ENCODE measurements at places on chromosomes 1 and 21.

DNA sequence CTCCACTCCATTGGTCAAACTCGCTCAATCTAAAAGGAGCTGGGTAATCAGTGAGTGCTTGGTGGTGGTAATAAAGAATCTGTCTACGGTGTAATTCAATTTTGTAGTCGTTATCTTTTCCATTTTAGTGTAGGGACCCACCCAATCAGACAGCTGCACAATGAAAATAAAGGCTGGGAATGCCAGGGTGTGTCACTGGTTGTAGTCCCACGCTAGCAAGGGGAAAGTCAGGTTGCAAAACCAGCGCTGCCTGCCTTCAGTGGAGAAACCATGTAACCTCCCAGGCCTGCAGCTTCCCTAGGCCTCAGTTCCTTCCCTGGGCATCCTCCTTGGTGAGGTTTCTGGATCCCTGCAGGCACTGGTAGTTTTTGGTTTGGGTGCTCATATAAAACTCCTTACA lies 49.4 kb upstream of the PPP2R5A start:
- no peak for DNase-seq

GRCh38 chr1:239914751-239915231 lies 176.9 kb upstream of the FMN2 start:
- no peak for DNase-seq

DNA sequence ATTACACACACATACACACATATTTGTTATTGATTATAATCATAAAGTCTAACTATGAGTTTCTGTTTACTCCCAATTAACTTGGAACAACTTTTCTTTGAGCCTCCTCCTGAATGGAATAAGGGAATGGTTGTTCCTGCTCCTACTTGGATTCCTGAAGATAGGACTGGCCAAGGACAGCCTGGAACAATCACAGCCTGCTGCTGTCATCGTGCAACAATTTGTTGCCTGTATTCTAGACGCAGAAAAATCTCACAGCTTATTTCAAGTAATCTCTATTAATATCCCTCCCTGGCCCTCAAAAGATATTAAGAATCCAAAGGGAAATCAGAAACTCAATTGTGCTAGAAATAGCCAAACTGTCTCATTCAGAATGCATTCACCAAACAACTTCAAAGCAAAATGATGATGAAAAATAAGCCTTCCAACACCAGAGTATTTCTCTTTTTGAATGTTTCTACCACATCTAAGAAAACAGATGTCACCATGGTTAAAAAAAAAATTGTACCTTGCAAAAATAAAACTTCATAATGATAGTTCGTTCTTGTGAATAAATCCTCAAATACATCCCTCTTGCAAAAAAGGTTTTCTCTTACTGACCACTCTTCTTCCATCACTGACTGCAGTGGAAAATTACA lies 30.9 kb downstream of the RCAN1 start:
- DNase-seq, result no peak

GRCh38 chr1:22731924-22732720 lies 21.5 kb downstream of the EPHB2 start:
- DNase-seq, result no peak

- DNase-seq, result no peak
Measured at GRCh38 chr1:218297461-218297860, 12.4 kb downstream of the RRP15 start.

DNA sequence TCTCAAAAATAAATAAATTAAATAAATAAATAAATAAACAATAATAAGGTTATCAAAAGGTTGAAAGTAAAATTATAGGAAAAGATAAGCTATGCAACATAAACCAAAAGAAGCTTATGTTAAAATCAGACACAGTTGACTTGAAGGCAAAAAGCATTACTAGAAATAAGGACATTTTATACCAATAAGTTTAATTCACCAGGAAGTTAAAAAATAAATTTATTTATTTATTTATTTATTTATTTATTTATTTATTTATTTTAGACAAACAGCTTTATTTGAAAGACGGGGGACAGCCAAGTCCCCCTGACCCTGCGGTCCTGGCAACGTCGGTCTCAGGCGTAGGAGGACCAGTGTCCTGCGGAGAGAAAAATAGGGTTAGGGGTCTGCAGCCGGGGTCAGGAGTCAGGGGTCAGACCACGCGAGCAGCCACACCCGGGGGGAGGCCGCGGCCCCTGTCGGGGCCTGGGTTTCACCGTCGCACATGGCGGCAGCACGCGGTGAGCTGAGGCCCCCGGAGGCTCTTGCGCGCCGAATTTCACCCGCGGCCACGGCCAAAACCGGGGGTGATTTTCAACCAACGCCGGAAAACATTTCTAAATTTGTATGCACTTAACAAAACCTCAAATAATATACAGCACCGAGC lies 8.4 kb upstream of the DEDD start:
- no peak for DNase-seq

GRCh38 chr1:229648406-229648805 lies 22.4 kb downstream of the URB2 start:
- no peak for DNase-seq

DNA sequence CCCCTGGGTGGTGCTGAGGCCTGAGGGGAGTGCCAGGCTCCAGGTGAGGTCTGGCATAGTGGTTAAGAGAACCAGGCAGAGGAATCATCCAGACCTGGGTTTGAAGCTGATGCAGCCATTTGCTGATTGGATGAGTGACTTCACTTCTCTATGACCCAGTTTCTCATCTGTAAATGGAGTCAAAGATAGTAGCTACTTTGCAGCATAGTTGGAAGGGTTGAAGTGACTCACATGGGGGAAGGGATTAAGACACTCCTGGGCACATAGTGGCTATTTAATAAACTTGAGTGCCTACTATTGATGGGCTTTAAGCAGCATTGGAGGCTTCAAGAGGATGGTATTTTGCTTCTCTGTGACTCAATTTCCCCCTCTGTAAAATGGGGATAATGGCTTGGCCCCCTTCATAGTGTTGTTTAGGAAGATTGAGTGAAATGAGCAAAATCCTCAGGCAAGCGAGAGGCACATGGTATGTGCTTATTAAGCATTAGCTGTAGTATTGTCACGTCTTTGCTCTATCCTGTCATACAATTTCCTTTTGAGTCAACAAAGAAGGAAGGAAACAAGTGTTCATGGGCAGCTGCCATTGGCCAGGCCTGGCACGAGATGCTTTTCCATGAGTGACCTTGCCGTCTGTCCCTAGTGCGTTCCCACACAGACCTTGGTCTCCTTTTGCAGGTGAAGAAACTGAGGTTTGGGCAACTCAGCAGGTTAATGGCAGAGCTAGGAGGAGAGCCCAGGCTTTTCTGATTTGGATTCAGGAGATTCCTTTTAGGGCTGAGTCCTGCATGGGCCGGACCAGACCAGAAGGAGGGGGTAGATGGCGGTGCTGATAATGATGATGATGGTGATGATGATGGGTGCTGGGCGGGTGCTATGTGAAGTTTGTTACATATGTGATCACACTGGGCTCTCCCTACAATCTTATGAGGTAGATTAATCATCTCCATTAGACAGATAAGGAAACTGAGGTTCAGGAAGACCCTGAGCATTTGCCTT lies 131.1 kb upstream of the WNT4 start:
- no peak for DNase-seq

DNA sequence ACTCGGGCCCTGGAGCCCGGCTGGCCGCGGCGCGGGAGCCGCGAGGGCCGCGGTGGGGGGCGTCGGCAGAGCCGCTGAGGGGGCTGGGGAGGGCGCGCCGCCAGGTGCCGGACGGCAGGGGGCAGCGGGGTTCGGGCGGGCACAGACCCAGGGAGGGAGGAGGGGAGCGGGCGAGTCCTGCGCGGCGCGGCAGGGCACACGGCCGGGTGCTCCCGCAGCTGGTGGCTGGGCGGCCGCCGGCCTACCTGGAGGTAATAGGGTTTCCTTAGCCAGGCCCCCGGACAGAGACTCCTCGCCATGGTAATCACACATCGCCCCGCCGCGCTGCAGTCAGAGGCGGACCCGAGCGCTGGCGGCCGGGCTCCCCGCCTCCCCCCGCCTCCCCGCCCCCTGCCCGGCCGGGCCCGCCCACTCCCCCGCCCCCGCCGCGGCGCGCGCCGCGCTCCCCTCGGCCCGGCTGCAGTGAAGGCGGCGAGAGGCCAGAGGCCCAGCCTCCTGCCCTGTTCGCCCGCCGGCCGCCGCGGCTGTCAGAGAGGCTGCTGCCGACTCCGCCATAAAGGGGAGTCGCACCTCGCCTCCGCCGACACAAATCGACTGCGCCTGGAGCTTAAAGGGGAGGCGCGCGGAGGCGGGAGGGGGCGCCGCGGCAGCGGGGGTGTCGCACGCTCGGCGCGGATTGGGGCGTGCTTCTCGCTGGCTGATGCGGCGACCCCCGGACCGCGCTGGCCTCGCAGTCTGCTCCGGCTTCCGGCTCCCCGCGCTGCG lies at the start of gene DIPK1A:
Gene DIPK1A (minus strand): TSS at position 332 of the 765 bp plus-strand sequence. CDS start 33 bp downstream, at position 299.
- peak; percentile 65 for DNase-seq

DNA sequence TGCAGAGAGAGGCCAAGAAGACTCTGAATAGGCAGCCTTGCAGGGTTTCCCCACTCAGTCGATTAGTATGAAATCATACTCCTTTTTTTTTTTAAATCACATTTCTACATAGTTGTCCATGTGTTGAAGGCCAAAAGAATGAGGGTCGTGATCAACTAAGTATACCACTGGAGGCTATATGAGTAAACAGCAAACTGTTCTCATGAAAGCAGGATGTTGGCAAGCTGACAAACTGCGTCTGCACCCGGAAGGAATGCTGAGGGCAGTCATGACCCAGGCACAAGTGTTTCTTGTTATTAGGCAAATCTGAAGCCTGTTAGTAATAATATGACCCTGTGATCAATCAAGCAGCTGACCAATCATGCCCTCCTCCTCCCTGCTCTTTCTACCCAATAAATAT lies 213.2 kb downstream of the USH2A start:
- no peak for DNase-seq

DNA sequence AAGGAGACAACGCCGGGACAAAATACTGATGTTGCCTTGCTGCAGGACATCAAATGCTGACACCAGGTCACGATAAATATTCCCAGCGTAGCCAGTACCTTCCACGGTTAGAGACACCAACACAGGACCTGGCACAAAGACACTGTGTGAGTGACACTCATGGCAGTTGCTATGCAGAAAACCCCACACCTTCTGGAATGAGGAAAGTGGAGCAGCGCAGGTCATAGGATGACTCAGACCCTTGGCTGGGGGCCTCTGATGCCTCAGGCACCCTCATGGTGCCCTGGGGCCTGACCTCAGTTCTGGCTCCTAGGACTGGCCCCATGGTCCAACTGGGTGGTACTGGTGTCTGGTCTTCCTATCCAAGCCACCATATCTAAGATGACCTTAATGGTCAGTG lies 7.0 kb downstream of the DCST2 start:
- no peak for DNase-seq

DNA sequence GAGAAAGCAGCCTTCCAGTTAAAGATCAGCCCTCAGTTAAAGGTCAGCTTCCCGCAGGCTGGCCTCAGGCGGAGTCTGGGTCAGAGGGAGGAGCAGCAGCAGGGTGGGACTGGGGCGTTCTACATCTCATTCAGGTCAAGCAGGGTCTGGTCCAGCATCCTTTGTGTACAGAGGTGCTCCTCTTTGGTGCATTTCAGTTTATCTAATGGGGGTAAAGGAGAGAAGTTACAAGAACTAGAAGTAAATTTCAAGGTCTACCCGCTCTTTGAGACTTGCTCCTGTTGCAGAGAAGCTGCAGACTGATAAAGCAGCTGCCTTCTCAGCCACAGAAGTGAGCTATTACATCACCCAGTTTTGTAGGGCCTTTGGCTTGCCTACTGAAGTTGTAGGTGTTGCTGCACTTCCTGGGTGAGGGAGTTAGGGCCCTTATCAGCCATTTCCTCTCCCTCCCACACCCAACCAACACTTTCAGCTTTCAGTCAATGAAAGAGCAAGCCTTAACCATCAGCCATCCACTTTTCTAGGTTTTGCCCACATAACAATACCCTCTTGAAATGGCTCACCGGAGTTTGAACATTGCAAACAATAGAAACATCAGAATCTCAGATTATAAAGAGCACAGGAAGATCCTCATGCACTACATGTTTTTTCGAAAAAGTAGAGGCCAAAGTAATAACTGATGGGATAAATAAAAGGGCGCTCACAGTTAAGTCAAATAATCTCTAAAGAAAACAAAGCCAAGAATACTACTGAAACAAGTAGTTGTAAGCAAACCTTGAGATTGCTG lies 2.8 kb upstream of the NUP210L start:
- DNase-seq, result peak; percentile 43

DNA sequence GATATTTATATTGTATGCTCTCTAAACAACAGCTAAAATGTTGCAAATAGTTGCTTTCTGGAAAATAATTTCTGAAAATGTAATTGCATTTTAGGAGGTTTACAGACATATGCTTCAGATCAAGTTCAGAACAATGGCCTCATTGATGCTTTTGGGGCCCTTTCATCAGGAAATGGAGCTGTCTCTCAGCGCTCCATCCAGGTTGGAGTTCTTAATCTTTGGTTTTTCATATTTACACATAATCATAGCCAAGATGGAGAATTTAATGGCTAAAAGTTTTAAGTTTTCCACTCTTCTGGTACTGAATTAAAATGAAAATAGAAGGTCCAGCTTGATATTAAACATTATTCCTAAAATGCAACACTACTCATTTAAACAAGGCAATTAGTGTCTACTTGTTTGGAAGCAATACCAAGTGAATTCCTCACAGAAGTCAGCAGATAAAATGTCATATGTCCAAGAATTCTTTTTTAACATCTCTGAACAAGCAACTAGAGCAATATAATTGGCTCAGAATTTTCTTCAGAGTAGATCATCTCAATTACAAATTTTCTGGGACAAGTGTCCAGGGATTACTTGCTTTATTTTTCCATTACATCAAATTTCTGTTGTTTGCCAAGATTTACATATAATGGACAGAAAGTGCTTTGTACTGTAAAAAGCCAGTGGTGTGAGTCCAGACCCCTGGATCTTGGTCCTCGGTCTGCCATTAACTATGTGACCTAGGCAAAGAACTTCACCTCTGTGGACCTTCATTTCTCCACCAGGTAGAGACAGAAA lies 22.6 kb downstream of the CLCA1 start:
- no peak for DNase-seq

GRCh38 chr1:223029985-223030769 lies 112.9 kb downstream of the TLR5 start:
- DNase-seq, result no peak

- no peak for DNase-seq
Measured at GRCh38 chr1:232483826-232484225, 146.1 kb downstream of the SIPA1L2 start.

All from effector CD8-positive, alpha-beta T cell (primary cell).